NCI-H345 (cell line): ENCODE measurements at places on chromosomes 5 and 9.

DNA sequence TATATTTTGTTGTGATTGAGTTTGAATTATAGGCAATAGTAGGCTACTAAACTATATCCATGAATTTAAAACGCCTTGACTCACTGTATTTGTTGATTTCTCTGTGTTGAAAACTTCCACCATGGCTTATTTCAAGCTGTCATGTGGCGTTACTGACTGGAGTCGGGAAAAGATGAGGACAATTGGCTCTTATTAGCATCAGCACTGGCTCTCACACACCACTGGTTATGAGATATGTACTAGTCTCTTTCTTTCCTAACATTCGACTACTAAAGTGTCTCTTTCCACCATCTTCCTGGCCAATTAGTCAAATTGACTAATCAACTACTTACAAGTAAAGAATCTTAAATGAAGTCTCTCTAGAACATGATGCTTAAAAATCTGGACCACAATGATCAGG lies 9.1 kb upstream of the DAB2 start:
- DNase-seq, result no peak

DNA sequence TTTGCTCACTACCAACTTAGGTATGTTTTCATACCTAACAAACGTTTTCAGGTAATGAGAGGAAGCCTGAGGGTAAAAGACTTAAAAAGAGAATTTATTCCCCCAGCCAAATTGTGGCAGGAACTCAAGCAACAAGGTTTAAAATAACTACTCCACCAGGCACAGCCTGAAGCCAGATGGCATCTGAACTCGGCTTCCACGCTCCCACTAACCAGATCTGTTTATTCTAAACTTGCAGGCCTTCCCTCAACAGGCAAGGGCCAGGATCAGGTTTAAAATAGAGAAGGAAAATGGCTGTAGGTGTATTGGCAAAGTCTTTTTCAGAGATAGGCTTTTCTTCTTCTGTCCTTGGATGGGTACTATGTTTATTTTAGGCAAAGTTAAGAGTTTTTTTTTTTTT lies 89.4 kb downstream of the OTULIN start:
- DNase-seq, result no peak

DNA sequence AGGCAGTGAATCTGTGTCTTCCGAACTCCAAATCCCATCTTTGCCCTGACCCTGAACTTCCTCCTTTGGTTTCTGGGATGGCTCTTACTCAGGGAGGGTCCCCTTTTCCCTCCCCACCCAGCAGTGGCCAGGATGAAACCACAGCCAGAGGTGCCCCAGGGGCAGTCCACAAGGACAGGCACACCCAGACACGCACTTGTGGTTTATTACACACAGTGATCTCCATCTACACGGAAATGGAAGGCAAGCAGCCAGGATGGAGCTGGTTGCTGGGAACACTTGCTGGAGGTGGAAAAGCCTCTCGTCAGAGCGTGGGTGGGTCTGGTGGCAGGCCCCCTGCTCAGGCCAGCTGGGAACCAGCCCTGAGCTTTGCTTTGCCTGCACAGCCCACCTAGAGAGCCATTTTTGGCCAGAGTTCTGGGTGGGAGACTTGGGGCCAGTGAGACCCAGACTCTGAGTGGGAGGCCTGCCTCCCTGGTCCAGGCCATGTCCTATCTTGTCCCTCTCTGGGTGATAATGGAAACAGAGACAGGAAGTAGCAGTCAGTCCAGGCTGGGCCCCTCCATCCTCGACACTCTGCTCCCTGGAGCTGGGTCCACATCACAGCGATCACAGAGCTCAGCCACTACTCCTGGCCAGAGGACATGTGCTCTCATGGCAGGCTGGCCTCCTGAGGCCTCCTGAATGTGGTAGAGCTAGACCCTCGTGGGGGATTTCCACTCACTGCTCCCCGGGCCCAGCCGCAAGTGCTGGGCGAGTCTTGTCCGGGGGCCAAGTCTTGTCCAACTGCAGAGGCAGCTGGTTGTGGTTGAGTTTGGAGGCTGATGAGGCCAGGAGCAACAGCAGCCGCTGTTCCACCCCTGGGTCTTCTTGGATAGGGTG lies 5.1 kb upstream of the PHYKPL start:
- no peak for DNase-seq

DNA sequence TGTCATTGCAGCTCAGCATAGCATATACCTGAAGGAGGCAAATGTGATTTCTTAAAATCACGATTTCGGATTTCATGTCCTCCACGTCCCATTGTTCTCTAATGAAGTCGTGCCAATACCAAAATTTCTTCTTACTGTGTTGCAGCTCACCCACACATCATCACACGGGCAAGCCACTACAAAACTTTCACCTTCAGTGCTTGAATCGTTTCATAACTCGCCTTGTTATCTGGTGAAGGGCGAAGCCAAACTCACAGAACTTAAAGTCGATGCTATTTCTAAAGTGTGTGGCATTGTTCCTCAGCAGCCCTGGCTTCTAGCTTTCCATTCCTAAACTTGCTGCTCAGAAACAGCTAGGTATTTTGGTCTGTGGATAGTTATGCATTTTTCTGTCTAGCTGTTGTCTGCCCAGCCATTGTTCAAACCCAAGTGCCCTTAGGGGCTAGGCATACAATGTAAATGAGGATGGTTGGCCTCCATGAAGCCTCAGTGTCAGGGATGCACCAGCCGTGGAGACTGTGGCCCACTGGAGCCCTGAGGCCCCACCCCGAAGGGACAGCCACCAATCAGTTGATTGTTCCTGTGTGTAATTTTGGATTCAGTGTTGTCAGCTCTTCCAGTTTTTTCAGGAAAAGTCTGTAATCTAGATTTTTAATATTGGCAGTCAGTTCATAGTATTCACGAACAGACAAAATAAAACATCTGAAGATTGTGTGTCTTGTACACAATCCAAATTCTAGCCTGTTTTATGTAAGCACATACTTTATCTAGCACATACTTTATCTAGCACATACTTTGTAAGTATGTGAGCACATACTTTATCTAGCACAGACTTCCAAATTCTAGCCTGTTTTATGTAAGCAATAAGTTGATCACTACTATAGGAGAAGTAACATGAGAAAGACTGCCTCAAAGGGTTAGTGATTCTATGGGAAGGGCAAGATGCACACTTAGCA lies 112.8 kb downstream of the DAPK1 start:
- DNase-seq, result no peak

DNA sequence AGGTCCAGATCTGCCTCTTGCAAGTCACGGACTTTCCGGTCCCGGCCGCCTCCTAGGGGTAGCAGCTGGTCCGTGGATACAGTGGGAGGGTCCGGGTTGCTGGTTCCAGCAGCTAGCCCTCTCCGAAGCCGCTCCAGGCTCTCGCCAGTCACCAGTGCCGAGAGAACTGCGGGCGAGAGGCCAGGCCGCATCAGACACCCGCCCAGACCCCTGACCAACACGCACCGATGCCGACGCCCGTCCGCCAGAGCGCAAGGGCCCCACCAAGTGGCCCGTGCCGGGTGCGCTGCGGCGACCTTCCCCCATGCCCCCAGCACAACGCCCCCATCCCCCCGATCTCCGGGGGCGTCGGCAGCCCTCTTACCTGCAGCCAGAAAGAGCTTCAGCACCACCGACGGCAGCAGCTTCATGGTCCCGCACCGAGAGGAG lies 470 bp downstream of the HBEGF start:
- peak; percentile 23 for DNase-seq

- no peak for DNase-seq
Observed at GRCh38 chr5:113249206-113249605, 185.6 kb downstream of the TSSK1B start.

- no peak for DNase-seq
Observed at GRCh38 chr5:121027636-121028035, 563.5 kb downstream of the PRR16 start.

DNA sequence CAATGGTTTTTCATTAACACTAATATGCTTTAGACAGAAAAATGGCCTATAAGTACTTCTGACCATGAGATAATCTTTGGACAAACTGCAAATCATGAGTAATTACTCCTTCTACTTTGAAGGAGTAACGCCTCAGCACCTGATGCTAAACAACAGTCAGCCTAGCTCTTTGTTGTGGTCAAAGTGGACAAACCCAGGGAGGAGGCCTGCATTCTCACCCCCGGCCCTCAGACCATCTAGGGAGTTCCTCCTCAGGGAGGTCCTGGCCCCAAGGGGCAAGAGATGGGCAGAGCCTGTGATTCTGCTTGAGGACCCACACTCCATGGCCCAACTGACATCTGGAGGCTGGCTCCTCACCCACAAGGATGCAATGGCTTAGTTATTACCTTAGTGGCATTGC lies 48.2 kb upstream of the ANGPTL2 start:
- no peak for DNase-seq

DNA sequence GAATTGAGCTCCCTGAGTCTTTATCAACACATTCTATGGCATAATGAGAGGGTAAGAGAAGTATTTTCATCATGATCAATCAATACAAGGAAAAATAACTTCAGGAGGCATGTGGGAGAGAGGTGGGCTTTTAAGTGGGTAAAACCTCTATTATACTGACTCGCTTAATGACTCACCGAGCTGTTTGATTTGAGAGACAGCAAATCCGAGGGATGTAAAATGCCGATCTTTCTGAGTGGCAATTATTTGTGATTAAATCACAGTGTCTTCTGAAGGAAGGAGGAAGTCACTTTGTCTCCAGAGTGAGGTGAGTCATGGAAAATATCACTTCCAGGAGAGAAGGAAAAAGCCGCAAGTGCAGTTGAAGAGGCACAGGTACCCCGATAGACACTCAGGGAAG lies 320.4 kb downstream of the DRD1 start:
- no peak for DNase-seq

DNA sequence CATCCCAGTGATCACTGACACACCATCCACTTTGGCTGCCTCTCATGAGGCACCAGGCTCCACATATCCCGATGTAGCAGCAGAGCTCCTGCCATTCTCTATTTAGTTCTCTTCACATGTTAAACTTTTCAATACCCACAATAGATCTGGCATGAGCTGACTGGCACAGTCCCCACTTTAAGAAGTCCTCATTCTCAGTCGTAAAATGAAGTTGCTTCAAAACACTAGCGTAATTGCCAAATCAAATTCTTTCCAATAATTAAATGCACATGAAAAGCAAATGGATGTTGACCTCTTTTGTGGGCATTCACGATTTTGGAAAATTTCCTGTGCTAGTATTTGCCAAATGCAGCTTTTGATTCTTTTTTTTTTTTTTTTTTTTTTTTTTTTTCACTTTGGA lies 32.4 kb downstream of the HAPLN1 start:
- DNase-seq, result no peak

DNA sequence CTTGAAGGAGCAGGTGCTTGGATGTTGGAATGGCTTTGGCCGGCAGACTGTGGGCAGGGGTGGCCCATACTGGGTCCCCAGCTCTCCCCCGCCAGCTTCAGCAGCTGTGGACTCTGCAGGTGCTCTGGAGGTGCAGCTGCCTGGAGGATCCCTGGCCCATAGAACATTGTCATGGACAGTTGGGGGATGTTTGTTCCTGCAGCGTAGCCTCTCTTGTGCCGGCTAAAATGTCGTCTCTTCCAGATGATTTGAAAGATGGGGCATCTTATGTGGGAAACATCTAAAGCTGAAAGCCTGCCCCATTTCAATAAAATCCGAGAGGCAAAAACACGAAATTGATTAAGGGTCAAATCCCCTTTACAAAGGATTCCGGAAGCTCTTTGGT lies 13.5 kb upstream of the SLC6A19 start:
- no peak for DNase-seq

DNA sequence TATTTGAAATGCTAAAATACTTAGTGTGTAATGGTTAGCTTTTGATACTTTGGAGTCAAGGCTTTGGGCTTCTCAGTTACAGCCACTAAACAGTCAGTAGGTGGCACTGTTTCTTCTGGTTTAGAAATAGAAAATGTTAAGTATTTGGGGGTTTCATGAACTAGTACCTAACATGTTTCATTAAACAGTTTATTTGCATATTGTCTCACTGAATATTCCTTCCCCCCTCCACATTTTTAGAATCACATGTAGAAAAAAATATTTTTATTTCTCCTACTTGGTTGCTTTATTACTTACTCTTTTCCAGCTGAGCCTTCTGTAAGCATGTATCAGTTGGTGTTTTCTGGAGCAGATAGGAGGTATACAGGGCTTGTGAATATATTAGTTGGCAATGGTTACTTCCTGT lies 48.0 kb downstream of the IPO11 start:
- peak; percentile 28 for DNase-seq

GRCh38 chr5:158676642-158677469 lies 422.9 kb downstream of the EBF1 start:
- no peak for DNase-seq

GRCh38 chr9:34995670-34996060 lies 6.1 kb downstream of the DNAJB5 start:
- no peak for DNase-seq

DNA sequence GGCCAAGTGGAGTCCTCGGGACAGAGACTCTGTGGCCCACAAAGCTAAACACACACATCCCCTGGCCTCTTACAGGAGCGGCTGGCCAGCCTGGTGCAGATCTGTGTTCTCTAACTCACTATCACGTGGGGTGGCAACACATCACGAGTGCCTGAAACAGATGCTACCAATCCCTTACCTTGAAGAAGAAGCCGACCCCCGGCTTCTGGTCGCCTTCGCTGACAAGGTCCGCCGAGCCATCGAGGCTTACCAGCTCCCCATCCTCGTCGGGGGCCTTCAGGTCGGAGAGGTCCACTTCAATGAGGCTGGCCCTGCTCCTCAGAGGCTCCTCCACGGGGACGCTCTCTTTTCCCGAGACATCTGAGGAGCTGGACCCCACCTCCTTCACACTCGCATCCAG lies 86.7 kb downstream of the CAMSAP1 start:
- DNase-seq, result no peak

DNA sequence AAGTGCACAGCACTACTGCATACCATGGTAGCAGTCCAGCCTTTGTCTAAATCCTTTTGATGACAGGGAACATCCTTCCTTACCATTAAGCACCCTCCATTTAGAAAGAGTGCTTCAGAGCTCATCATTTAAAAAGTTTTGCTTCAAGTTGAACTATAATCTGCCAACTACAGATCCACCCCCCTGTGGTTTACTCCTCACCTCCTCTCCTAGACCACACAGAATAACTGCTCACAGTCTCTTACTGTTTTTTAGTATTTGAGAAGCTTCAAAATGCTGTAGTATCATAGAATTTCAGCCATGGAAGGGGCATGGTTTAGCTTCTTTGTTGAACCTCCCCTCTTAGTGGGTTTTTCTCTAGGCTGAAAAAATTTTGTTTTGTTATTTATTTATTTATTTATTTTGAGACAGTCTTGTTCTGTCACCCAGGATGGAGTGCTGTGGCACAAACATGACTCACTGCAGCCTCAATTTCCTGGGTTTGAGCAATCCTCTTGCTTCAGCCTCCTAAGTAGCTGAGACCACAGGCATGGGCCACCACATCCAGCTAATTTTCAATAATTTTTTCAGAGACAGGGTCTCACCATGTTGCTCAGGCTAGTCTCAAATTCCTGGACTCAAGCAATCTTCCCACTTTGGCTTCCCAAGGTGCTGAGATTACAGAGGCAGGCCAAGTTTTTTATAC lies 384.3 kb upstream of the RFX3 start:
- DNase-seq, result no peak

GRCh38 chr9:114134827-114135396 lies 20.4 kb upstream of the COL27A1 start:
- DNase-seq, result no peak

GRCh38 chr5:176685010-176685409 lies 37.7 kb downstream of the TSPAN17 start:
- no peak for DNase-seq
